ENCODE measurements at places on chromosomes 12 and 14.

DNA sequence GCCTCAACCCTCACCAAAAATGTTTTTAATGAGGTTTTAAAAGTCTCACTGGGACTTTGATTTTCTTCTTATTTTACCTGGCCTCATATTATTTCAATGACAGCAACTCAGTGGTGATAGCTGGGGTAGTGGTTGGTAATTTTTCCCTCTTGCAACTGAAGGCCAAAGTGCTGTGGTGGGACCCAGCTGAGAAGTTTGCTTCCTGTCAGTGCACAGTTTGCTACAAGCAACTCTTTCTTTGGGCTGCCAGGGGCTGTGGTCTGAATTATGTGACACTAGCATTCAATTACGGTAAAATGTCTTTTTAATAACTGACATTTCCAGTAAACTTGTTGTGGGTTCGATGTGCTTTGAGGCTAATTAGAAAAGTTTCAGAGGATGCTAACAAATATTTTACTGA, 65.3 kb downstream of the IFNG start:
- DNase-seq: no peak

DNA sequence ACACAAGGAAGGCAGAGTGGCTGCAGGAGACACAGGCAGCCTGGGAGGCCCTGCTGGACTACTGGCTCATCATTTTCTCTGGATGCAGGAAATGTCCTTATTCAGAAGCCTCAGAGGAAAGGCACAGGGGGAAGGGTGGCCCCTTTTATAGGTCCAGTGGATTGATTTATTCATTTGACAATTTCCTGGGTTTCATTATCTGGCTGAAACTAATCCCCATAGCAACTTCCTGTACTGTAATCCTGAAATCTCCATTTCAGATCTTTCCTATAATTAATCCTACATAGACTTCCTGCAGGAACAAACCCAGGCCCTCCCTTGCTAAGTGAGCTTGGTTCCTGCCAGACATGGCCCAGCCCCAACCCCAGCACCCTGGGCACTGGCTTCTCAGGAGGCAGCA, 23.0 kb downstream of the KRT76 start:
- no peak for DNase-seq

DNA sequence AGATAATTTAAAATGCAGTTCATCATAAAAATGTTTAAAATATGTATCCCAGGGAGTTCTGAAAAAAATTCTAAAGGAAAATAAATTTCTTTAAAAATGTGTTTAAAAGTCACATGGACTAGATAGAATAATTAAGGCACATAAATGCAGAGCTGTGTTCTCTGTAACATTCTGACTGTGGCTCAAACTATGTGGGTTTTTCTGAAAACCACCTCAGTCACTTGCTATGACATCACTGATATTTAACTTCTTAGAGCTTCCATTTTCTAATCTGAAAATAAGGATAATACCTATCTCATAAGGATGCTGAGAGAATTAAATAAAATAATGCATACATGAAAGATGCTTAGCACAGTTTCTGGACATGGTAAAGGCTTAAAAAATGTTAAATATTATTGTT, 107.3 kb downstream of the SLC41A2 start:
- no peak for DNase-seq

- DNase-seq: no peak
Observed at GRCh38 chr12:88994971-88995370, 357.3 kb downstream of the DUSP6 start.

DNA sequence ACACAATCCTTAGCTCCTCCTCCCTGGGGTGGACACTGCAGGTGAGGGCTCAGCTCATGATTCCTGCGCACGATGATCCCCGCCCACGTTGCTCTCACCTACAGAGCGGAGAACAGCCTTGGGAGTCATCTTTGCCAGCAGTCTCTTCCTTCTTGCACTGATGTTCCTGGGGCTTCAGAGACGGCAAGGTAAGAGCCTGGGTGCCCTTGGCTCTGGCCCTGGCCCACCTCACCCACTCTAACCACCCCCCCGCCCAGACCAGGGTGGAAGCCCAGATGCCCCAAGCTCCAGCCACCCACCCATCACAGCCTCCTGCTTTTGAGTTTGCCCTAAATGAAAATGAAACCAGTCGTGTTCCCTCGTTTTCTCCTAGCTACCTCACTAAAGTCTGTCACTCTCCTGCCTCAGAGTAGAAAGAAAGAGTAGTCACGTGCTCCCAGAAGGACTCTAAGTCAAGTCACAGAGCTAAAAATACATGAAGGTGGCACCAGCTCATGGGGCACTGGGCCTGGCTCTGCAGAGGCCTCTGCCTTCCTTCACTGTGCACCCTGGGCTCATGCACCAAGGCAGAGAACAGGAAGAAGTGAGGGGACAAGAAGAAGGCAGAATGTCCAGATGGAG, 9.0 kb downstream of the TAPBPL start:
- no peak for DNase-seq

DNA sequence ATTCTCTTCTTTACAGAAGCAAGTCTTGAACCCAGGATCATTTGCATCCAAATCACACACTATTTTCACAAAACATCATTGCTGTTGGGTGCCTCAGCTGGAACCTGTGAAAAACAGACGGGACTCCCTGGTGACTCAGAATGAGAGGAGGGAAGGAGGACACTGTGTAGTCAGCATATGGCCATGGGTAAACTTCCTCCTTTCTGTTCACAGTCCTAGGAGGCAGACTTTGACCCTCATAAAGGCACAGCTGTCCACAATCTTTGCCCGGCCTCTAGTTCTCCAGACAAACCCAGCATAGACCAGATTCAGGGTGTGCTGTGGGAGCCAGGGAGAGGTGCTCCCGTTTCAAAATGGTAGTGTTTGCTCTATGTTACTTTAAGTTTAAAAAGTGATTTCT, 62.0 kb downstream of the DYRK2 start:
- no peak for DNase-seq

GRCh38 chr12:103382736-103383346, 112.9 kb downstream of the C12orf42 start:
- DNase-seq: no peak

DNA sequence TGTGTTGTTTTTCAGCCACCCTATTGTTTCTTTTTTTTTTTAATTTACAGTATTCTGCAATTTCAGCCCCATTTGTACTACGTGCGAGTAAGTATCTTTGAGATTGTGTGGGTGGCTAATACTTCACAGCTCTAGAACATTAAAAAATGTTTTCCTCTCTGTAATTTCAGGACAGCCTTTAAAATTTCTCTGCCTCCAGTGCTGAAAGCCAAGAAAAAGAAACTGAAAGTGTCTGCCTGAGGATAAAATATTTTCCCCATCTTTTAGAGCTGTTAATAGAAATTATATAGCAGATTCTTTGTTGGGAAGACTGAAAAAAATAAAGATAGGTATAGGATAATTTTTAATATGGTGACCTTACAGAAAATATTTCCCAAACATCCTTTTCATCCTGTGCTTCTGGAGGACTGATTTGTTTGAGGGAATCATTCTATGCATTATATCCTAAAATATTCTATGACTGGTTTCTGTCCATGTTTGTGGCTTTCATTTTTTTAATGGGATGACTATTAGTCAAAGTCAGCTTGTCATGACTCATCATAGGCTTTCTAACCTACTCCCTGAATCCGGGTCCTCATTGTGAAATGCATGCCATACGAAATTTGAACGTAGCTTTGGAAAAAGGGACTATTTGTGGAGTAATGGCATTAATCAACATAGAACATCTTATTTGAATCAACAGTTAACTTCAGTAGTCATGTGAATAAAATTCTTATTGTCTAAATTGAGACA, 10.8 kb upstream of the TCTN2 start:
- no peak for DNase-seq

DNA sequence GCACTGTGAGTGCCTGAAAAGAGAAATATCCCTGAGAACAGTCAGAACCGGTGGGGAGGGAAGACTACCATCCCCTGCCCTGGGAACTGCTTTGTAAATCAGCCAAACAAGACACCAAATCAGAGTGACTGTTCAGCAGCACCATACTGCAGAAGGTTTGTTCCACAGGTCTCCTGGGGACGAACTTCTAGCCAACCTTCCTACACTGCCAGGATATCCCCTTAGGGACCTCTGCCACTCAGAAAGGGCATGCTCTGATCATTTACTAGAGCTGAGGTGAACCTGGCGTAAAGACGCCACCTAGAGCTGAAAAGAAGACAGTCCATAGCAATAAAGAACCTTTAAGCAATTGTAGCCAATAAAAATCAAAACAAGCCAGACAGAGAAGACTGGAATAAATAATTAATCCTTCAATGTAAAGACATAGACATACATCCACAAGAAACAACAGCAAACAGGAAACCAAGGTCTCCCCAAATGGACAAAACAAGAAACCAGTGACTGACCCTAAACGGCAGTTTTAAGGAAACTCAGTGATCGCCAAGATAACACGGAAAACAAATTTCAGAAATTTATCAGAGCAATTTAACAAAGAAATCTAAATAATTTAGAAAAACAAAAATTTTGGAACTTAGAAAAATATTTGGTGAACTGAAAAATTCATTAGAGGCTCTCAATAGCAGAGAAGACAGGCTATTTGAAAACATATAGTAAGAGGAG, 228.1 kb upstream of the AMIGO2 start:
- no peak for DNase-seq

- no peak for DNase-seq
Observed at GRCh38 chr12:123064885-123065619, 84.6 kb downstream of the ARL6IP4 start.

DNA sequence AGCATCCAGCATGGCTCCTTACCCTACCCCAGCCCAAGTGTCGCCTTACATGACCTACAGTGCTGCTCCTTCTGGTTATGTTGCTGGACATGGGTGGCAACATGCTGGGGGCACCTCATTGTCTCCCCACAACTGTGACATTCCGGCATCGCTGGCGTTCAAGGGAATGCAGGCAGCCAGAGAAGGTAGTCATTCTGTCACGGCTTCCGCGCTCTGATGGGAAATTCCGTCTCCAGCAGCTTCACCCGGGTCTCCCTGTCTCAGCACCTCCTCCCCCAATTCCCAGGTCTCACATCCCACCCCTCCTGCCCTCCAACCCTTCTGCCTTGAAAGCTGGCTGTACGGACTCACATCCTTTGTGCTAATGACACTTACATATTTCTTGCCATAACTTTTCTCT, 14.6 kb downstream of the PAX9 start:
- no peak for DNase-seq

DNA sequence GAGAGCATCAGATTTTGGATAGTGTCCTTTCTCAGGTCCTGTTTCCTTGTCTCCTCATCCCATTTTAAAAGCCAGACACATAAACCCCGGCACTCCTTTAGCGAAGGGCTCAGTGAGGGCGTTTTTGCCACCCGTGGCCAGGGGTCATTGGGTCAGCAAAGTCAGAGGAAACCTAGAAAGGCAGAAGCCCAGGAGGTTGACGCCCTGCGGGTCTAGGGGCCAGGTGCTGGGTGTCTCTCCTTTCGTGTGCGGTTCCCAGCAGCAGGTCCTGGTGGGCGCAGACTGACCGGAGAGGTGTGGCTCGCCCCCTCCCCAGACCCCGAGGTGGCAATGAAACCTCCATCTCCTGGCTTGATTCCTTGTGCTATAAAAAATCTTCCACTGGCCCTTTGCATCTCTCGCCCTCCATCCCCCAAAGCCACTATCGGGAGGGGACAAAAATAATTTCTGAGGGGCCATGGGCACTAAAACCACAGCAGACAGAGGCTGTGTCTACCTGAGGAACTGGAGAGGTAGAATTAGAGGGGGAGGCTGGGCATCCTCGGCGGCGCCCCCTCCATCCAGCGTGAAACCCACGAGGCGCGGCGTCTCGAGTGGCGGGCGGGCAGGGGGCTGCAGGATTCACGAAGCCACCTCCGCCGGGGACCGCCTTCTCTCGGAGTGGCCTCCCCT, 858 bp upstream of the FRMD6 start:
- DNase-seq: no peak

GRCh38 chr12:120642826-120643225, 2.4 kb downstream of the CABP1 start:
- no peak for DNase-seq

GRCh38 chr14:102551995-102552705, 40.3 kb upstream of the RCOR1 start:
- peak; percentile 43 for DNase-seq

DNA sequence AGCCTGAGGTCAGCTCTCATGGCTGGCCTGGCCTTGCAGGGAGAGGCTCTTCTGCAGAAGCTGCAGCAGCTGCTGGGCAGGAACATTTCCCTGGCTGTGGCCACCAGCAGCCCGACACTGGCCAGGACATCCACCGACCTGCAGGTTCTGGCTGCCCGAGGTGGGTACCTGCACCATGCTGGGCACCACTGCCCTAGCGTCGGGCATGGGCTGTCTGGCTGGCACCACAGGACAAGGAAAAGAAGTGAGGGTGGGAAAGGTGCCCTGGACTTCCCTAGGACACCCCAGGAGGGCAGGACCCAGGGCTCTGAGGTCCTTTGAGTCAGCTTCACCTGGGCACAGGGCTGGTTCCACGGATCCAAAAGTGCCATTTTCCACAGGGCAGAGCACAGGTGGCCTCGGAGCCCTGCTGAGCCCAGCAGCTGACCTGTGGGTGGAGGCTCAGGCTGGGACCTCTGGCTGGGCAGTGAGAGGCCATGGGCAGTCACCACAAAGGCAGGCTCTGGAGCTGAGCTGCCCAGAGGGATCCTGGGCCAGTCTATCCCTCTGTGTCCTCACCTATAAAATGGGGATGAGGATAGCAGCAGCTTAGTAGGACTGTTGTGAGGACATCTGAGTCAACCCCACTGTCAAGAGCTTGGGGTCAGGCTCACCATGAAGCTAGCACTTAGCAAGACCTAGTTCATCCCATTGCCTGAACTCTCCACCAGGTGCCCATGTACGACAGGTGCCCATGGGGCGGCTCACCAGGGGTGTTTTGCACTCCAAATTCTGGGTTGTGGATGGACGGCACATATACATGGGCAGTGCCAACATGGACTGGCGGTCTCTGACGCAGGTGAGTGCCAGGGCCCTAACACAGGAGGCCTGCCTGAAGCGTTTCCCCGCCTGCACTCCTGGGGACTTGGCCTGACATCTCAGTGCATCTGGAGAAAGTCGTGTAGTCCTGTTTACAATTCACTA, 4.9 kb downstream of the PLD4 start:
- DNase-seq: no peak

DNA sequence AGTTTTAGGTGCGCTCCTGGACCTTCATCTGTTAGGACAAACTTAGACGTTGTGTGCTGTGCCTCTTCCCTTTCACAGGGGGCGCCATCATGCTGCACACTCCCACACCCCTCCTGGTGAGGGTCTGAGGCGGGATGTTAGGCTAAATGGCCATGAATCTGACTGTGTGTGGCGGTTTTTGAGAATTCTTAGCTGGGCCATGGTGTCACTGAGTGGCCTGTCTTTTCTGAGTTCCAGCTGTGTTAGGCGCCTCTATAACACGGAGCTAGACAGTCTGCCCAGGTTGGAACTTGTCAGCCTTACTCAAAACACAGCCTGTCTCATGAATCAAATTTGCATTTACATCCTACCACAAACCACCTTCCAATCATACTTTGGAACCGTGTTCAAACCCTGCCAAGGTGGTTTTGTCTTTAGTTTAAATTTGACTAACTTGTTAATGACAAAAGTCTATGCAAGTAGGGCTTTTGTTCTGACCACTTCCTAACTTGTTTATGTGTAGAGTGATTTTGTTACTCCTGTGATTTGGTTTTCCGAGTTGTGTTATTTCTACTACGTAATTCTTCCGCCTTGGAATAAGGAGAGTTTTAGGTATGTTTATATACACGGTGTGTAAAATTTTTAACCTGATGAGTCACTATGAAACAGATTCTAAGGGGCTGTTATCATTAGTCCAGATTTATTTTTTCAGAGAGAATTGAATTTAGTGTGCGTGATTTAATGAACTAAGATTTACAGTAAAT, 19.6 kb downstream of the ACVR1B start:
- DNase-seq: peak; percentile 31

All from stimulated activated CD4-positive, alpha-beta T cell treated with anti-CD3 and anti-CD28 coated beads, TNF-alpha, amount 100 ng/mL, for 48 hours (primary cell).